ENCODE measurements at places on chromosomes 5 and 9.
A peak's percentile ranks its signal among the peaks of the same experiment; 100 is the strongest.

DNA sequence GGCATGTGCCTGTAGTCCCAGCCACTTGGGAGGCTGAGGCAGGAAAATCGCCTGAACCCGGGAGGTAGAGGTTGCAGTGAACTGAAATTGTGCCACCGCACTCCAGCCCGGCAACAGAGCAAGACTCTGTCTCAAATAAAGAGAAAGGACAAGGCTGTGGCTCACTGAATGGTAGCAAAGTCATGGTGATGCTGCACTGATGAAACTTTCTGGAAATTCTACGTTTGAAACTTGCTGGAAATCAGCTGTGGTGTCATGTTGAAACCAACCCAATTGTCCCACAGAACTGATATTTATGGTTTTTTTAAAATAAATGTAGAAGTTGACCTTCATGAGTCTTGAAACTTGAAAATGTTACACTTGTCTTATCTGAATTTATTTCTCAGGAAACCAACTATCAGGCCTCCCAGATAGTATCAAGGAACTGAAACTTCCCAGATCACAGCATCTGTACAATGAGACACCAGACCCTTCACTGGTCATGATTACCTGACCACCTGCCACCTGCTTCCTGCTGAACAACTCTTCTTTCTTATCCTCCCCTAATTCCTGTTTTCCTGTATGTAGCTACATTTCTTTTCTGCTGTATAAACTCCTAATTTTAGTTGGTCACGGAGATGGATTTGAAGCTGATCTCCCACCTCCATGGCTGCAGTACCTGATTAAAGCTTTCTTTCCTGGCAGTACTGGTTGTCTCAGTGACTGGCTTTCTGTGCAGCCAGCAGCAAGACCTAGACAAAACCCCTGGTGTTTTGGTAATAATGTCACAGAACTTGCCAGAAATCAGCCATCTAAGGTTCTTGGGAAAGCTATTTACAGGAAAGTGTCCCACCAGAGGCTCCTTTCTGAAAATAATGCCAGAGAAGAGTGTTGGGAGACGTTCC is 5.6 kb upstream of the TBC1D13 start:
- no peak for DNase-seq

- DNase-seq, result no peak
Observed at GRCh38 chr5:33059081-33059480, 348.0 kb downstream of the NPR3 start.

- no peak for DNase-seq
Observed at GRCh38 chr5:146920351-146920881, 41.9 kb upstream of the PPP2R2B start.

- no peak for DNase-seq
Observed at GRCh38 chr5:139954022-139954421, 89.1 kb downstream of the NRG2 start.

DNA sequence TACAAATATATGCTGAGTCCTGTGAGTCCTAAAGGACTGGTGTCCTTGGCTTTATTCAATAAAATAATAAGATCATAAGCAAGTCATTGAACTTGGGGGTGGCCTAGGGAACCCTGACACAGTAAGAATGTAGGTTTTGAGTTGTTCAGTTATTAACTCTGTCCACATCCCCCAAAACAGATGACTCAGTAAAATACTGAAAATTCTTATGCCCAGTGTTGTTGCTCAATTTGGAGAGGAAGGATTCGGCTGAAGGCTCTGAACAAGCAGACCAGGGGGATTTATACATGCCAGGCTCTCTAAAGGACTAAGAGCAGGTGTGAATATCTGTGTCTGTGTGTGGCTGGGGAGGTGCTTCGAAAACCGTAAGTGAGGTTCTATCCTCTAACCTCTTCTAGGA is 173.7 kb downstream of the RMI1 start:
- no peak for DNase-seq

GRCh38 chr5:143614831-143615230 is 197.1 kb upstream of the HMHB1 start:
- DNase-seq, result no peak

DNA sequence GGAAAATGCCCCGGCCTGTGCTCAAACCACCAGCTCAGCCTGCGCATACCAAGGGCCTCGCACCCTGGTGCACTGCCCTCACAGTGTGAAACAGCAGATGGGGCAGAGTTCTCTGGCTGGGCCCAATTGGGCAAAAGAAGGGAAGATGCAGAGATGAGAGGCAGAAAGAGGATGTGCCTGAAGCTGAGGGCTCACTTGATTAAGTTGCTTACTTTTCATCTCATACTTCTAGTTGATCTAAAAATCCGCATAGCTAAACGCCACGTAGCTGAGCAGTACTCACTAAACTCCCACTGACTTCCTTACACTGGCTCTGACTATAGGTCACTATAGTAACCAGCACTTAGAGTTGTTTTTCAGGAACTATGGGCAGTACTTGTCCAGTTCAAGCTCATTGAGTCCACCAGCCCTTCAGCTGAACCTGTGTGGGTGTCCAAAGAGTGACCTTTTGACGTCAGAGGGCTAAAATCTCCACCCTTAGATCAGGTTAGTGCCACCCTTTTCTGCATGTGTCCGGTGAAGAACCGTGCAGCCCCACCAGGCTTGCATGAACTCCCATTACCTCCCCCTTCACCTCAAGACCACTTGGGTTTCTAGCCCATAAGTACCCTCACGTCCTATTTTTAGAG is 215.2 kb downstream of the AUH start:
- DNase-seq, result peak; percentile 50

DNA sequence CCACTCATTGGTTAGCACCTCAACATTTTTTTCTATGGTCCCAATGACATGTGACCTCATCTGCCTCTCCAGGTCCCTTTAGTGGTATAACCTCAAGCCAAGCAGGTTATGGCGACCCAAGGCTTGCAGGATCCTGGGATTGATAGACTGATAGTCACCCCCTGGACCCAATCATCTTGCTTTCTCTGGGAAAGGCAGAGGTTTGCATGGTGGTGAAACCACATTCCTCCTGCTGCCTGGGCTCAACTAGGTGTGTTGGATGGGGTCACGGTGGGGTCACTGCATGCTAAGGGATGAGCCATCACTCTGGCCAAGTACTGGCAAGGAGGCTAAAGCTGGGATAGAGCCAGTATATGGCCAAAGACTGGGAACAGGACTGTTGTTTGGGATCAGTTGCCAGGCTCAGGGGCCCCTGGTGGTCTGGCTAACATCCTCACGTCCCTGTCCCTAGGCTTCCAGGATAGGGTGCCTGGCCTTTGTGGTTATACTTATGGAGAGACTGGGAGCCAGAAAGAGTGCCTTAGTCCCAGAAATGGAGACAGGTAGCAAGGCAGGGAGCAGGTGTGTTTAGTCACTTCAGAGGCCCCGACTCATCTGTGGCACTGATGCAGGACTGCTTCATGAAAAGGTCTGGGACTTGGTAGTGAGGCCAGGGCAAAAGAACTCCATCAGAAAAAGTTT is 4.6 kb upstream of the SMIM32 start:
- DNase-seq, result no peak

DNA sequence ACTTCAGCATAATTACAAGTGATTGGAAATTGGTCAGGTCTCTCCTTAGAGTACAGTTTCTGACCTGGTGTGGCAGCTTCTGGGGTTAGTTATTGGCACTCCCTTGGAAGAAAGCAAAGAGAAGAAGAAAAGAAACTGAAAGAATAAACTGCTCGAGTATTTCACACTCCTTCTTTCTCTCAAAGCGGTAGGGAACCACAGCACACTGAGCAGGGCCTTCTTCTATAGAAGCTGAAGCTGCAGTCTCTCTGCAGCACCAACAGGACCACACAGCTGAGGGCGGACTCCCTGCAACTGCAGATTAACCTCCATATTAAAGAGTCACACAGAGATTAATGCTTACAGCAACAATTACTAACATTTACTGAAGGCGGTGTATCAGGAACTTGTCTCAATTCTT is 152.0 kb downstream of the TRPM6 start:
- DNase-seq, result no peak

GRCh38 chr5:96489532-96489931 is 56.5 kb upstream of the PCSK1 start:
- no peak for DNase-seq

GRCh38 chr5:5128766-5129165 is 11.4 kb upstream of the ADAMTS16 start:
- DNase-seq, result no peak

DNA sequence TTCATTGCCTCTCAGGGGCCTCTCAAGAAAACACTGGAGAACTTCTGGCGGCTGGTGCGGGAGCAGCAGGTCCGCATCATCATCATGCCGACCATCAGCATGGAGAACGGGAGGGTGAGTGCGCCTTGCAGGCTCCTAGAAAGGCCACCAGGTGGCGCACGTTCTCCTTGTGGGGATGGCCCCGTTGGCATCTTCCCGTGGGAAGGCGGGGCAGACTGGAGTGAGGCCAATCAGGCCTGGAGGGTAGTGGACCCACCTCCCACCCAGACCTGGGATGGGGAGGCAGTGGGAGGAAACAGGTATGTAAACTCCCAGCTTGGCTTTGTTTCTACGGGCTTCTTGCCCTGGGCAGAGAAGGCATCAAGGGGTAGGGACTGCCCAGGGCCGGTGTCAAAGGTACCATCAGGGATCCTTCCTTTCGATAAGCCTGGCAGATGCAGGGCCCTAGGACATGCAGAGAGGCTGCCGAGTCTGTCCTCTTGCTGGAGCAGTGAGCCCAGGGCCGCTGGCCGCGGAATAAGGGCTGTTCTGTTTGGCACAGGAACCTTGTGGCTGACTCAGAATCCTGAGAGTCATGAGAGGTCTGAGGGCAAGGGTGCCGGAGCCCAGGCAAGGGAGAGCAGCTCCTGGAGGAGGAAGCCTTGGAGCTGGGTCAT is 18.9 kb upstream of the SPTLC1 start:
- DNase-seq, result peak; percentile 77

GRCh38 chr9:126020836-126021235 is 273.7 kb downstream of the PBX3 start:
- no peak for DNase-seq

DNA sequence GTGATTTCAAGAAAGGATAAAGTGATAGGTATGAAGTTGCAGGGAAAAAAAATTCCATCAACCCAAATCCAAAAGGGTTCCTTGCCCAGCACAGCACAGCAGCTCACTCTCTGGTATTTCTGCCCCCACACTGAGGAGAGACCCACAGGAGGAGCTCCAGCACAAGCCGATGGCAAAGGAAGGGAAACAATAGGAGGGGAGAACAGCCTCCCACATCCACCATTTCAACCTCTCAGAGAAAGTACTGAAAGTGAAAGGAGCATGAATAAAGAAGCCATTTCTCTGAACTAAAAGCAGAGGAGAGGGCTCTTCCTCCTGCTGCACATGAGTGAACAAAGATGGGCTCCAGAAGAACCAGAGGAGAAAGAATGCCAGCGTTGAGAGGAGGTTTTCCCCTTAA is 54.9 kb upstream of the ZSWIM6 start:
- no peak for DNase-seq

- DNase-seq, result no peak
Observed at GRCh38 chr5:34622098-34622400, 34.1 kb upstream of the RAI14 start.

- no peak for DNase-seq
Observed at GRCh38 chr5:53936481-53937352, 373.7 kb downstream of the ARL15 start.
